ENCODE measurements at places on chromosomes 4 and X.

DNA sequence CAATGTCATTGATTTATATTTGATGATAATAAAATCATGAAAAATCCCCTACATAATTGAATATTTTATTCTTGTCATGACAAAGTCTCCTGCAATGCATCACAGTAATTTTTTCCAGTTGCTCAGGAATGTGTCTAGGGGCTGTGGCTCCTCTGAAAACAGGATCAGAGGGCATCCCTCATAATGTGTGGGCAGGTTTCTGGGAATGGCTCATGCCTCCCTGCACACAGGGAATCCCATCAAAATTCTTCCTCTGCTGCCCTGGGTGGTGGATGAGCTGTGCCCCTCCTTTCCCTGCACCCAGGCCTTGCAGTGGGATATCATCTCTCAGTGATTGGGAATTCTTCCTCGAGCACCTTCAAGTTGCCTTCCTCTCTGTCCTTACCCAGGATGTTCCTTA is 20.4 kb upstream of the PUDP start:
- DNase-seq: no peak

DNA sequence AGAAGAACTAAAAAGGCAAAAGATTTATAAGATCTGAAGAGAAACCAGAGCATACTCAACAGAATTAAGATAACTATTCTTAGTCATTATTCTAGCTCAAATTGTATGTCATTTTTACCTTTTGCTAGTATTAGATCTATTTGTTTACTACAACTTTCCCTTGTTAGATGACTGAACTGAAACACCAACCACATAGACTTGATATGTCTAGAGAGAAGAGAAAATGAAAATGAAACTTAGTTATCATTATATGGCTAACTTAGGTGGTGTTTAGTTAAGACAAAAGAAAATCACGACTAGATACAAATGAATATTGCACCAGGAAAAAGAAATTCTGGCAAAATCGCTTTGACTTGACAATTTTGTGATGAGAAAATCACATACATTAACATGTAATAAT is 690.8 kb downstream of the PCDH18 start:
- DNase-seq: no peak

GRCh38 chr4:110275871-110276270 is 77.5 kb upstream of the ELOVL6 start:
- no peak for DNase-seq

DNA sequence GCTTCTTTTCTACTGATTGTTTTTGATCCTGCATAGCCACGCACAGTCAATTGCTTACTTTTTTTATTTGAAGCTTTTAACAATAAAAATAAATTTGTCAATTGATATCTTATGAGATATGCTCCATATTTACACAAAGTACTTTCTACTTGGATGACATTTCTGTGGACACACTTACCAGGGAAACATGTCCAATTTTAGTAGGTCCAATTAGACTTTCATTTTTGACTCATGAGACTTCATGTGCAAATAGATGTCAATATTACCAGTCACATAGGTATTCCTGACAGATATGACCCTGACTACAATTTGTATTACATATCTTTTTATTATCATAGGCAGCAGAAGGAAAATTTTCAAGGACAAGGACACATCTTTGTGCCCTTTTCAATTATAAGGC is 219.9 kb upstream of the ANKRD50 start:
- DNase-seq: no peak

GRCh38 chrX:75071334-75071733 is 84.7 kb downstream of the ABCB7 start:
- no peak for DNase-seq

GRCh38 chrX:151359931-151360871 is 36.8 kb upstream of the VMA21 start:
- peak; percentile 41 for DNase-seq

GRCh38 chr4:78091534-78091933 is 34.4 kb downstream of the FRAS1 start:
- DNase-seq: no peak

DNA sequence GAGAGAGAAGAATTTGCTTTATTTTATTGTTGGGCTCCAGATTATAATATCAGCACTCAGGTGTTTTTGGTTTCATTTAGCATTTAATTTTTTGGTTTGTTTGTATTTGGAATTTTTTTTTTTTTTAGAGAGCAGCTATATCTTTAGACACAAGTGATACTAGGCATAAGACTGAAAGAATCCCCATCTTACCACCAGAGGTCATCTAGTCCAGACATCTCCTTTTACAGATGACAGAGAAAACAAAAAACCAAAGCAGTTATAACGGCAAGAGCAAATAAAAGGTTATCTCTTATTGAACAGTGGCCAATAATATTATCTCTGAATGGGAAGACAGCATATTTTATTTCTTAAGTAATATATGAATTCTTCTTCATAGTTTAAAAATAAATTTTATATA is 22.8 kb downstream of the USP38 start:
- no peak for DNase-seq

- DNase-seq: no peak
Measured at GRCh38 chr4:44016570-44017421, 431.8 kb downstream of the KCTD8 start.

- peak; percentile 73 for DNase-seq
Measured at GRCh38 chrX:129979207-129979920, 3.1 kb upstream of the BCORL1 start.

DNA sequence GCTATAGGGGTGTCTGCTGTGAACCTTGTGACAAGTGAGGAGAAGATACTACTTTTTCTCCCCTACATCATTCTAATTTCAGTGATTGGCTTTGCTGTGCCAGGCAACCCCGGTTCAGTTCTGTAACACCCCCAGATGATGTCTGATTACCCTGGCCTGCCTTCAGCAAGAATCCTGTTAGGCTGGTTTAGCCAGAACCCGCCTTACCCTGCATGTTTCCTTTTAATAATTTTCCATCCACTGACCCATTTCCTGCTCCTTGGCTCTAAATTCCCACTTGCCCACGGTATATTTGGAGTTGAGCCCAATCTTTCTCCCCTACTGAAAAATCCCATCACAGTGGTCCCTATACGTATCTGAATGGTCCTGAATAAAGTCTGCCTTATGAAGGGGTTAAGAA is 46.5 kb upstream of the HPSE start:
- no peak for DNase-seq

GRCh38 chrX:121755541-121755940 is 708.1 kb downstream of the GLUD2 start:
- DNase-seq: no peak

DNA sequence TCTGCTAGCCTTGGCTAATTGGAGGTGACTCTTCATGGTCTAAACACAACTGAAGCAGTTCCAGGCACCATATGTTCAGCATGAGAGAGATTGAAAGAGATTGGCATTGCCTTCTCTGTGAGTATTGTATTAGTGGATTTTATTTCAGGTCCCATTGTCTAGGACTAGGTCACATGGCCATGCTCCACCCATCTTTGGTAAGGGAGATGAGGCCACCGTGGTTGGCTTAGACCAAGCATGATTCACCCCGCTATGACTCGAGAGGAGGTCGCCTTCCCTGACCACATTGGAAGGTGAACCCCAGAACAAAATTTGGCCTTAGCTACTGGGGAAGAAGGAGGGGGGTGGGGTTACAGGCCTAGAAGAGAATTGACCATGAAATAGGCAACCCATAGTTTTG is 109.9 kb upstream of the BCOR start:
- no peak for DNase-seq

- DNase-seq: peak; percentile 2
Measured at GRCh38 chr4:136106753-136107152, 1425.5 kb downstream of the PCDH18 start.

DNA sequence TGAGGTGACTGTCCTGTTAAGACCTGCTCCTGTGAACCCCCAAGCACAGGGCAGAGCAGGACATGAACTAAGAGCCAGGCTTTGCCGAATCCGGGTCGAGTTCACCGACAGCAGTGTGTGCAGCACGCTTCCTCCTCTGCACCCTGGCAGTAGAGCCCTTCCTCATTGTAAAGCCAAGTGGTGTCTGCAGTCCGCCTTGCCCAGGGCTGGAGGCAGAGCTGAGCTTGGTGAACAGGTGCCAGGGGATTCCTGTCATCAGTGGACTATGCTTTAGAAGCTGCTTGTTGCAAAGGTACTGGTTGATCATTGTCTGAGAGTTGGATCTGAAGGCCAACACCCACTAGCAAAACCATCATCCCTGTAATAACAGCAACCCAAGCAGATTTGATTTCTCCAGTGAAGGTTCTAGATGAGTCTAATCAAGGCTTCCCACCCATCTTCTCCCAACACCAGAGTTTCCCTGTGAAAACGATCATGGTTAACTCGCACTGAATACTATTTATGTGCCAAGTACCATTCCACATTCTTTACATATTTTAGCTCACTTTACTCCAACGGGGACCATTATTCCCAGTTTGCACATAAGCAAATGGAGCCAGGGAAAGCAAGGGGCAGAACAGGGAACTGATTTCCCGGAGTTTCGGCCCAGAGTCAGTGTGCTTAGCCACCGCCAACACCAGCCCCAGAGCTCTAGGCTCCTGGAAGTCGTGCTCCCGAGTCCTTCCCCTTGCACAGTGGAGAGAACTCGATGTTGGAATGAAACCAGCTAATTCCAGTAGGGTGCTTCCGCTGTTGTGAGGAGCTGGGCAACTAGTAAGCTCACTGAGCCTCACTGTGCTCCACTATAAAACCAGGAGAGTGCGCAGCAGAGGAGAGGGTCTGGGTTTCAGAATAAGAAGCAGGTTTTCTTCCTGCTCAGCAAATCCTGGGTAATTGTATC is 1.4 kb upstream of the SLC34A2 start:
- peak; percentile 48 for DNase-seq

GRCh38 chrX:136067097-136067496 is 80.2 kb upstream of the FHL1 start:
- no peak for DNase-seq

GRCh38 chrX:69038188-69038587 is 127.1 kb downstream of the PJA1 start:
- no peak for DNase-seq

DNA sequence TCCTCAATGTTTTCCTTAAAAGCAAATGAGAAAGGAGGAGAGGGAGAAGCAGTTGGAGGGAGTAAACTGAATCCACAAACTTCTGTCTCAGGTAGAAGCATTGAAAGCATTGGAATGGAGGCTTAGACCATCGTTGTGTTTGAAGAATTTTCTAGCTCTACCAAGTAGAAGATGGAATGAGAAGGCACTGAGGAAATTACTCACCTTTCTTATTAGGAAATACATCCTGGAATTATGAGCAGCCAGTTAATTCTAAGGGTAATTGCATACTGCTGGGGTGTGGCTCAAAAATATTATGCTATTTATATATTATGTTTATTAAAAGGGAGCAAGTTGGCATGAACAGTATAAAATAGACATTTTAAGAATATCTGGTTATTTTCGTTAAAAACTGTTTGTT is 12.9 kb downstream of the PGM2 start:
- no peak for DNase-seq

GRCh38 chrX:42143866-42144592 is 220.7 kb upstream of the CASK start:
- DNase-seq: no peak

- no peak for DNase-seq
Measured at GRCh38 chrX:110318664-110318968, 731 bp upstream of the AMMECR1 start.

DNA sequence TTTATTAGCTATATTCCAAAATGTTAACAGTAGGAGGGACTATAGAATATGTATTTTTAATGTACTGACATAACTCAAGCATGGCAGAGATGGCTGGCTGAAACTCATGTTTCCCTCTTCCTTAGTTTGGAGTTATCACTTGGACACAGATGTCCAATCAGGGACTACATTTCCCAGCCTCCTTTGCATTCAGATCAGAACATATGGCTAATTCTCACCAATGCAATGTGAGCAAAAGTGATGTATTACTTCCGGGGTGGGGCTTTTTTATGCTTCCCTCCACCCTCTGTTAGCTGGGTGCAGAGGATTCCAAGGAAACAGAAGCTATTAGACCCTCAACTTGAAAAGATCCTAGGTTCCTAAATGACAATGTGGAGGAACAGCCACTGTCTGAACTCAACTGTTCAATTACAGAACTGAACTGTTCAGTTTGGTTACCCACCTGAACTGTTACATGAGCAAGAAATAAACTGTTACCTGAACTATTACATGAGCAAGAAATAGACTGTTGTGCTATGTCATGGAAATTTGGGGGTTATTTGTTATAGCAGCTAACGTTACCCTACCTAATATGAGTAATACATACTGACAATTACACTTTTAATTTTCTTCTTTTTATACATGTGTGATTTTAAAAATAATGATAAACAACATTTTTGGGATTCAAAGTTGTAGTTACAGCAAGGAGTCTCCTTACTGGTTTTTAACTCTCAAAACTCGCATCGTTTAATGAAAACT is 29.6 kb upstream of the ERVMER34-1 start:
- DNase-seq: no peak

DNA sequence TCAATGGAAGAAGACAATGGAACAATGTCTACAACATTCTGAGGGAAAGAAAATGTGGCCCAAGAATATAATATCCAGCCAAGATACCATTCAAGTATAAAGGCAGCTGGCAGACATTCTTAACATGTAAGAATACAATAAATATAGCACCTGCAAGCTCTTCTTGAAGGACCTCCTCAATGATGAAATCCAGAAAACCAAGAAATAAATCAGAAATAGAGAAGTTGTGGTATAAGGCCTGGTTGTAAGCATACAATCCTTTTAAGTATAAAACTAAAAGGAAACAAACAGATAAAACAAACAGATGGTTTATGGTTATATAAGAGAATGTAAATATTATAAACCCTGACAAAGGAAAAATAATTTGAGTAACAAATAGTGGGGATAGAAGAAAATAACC is 33.4 kb downstream of the SYTL4 start:
- DNase-seq: no peak

GRCh38 chr4:95188701-95189370 is 359.9 kb downstream of the UNC5C start:
- DNase-seq: no peak

GRCh38 chrX:9578083-9578779 is 113.4 kb downstream of the TBL1X start:
- DNase-seq: no peak

DNA sequence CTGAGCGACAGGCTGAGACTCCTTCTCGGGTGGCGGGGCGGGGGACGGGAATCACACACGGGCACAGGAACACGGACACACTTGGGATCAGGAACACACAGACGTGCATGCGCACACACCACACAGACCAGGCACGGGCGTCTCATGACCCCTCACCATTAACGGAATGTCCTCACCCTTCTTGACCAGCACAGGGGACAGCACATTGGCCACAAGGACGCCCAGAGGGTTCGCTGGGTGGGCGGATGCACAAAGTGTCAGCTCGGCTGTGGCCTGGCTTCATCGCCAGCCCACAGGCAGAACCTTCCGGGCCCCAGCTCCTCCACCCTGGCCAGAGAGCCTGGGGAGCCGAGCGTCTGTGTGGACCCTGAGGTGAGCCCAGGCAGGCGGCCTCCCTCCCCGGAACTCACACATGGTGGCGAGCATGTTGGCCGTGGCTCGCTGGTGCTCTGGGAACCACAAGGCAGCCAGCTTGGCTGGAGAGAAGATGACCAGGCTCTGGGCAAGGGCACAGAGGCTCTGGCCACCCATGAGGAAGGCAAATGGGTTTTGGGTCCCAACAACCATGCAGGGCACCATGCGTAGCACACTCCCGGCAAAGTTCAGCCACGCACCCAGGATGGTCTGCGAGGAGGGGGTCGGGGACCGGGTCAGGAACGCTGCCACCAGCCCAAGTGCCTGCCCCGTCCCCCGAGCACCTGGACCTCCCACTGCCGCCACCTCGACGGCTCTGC is 3.1 kb downstream of the SLC49A3 start:
- no peak for DNase-seq

- no peak for DNase-seq
Measured at GRCh38 chr4:56127716-56128115, 179.0 kb downstream of the CEP135 start.

- DNase-seq: peak; percentile 10
Measured at GRCh38 chr4:119314356-119314755, 7.6 kb downstream of the FABP2 start.
